ENCODE measurements at places on chromosomes 6 and 20. TPM values are rescaled to one million over a fixed set of nuclear protein-coding genes. Genes with fewer than 3 reads are reported as not detected.

GRCh38 chr6:127464881-127465459 is 5.8 kb upstream of the KIAA0408 start:
- peak; percentile 44 for DNase-seq

- no peak for DNase-seq
These were observed 258.4 kb downstream of the RNGTT start for GRCh38 chr6:88704980-88705379.

THEMIS gene
- not detected for total RNA-seq

GRCh38 chr6:45759472-45759810 is 256.2 kb downstream of the CLIC5 start:
- DNase-seq: no peak

DNA sequence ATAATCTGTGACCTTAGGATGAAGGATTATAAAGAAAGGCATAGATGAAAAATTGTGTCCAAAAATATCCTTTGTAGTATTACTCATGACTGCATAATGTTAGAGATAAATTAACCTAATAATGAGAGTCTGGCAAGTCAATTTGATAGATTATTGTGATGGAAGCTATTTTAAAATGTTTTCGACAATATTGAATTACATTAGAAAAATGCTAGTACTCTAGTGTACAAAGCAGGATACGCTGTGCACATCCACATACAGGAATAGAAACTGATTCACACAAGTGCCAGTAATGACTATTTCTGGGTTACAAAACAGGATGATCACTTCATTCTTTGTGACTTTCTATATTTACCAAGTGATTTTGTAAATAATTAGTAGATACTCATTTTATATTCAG is 3.3 kb downstream of the SLC17A2 start:
- no peak for DNase-seq

ZNF391 gene
- 4.0 TPM for total RNA-seq

GRCh38 chr6:138001750-138002349 is 105.4 kb downstream of the PERP start:
- DNase-seq: peak; percentile 61

OPRM1 gene
- not detected for total RNA-seq

- DNase-seq: no peak
These were observed 54.5 kb downstream of the KIF16B start for GRCh38 chr20:16518784-16519084.

GRCh38 chr20:32959351-32960221 is 44.6 kb downstream of the SUN5 start:
- no peak for DNase-seq

GRCh38 chr6:81614292-81614691 is 138.2 kb downstream of the TENT5A start:
- DNase-seq: no peak

DNA sequence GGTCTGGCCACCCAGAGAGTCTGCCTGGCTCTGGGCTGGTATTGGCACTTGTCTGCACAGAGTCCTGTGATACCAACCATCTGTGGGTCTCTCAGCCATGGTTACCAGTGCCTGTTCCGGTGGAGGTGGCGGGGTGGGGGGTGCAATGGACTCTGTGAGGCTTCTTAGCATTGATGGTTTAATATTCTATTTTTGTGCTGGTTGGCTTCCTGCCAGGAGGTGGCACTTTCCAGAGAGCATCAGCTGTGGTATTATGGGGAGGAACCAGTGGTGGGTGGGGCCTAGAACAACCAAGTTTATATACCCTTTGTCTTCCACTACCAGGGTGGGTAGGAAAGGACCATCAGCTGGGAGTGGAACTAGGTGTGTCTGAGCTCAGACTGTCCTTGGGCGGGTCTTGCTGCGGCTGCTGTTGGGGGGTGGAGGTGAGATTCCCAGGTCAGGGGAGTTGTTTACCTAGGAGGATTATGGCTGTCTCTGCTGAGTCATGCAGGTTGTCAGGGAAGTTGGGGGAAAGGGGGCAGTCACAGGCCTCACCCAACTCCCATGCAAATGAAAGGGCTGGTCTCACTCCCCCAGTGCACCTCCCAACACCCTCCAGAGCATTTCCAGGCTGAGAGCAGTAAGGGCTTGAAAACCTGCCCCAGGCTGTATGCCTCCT is 117.5 kb downstream of the FLRT3 start:
- peak; percentile 95 for DNase-seq

GRCh38 chr6:149229096-149229495 is 88.4 kb upstream of the TAB2 start:
- DNase-seq: no peak

DNA sequence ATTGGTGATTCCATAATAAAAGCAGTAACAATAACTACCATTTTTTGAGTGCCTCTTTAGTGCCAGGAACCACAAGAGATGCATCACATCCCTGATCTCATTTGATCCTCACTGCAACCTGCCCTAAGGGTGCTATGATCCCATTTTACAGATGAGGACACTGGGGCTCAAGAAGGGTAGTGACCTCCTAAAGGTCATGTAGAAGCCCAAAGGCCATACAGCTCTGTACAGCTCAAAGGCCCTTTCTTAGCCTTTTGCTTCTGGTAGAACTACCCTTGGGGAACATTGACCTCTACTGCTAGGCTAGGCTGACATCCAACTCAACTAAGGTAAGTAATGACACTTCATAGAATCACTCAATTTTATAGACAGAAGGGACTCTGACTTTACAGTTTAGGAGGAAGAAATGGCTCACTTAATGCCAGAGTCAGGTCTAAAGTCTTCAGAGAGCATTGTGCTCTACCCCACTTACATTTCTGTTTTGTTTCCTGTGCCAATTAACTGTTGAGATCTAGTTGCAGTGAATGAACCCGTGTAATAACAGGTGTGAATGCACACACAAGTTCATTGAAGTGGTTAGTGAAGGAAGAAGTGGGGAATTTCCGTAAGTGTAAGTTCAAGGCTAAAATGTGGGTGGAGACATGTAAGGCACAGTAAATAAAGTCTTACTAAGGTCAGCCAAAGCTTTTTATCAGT is 10.7 kb downstream of the SLC9A8 start:
- DNase-seq: no peak

DNA sequence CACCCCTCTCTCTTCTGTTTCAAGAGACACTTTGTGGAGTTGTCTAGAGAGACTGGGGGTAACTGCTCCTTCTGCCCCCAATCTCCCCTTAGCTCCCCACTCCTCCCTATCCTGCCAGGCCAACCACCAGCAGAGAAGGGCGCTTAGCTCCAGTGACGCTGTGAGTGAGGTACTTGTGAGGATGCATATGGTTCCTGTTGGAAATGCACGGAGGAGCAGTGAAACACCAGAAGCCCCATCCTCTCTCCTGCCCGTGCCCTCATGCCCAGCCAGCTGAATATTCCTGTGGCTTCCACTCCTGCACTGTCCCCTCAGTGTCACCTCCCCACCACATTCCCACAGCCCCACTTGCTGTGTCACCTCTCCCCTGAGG is 11.9 kb downstream of the NT5E start:
- no peak for DNase-seq

DNA sequence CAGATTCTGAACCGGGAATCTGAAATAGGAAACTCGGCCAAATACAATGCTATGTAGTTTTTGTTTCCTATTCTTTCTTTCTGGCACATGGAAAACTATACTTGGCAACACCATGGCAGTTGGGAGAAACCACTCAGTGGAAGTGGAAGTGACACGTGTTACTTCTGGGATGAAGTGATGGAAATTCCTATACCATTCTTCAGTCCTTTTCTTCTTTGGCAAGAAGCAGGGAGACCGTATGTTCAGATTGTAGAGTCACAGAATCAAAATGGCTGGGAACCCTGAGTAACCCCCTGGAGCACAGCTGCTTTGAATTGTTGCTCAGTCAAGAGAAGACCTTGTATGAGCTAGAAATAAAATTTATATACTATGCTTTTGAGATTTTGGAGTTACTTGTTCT is 18.8 kb upstream of the TINAG start:
- DNase-seq: no peak

DNA sequence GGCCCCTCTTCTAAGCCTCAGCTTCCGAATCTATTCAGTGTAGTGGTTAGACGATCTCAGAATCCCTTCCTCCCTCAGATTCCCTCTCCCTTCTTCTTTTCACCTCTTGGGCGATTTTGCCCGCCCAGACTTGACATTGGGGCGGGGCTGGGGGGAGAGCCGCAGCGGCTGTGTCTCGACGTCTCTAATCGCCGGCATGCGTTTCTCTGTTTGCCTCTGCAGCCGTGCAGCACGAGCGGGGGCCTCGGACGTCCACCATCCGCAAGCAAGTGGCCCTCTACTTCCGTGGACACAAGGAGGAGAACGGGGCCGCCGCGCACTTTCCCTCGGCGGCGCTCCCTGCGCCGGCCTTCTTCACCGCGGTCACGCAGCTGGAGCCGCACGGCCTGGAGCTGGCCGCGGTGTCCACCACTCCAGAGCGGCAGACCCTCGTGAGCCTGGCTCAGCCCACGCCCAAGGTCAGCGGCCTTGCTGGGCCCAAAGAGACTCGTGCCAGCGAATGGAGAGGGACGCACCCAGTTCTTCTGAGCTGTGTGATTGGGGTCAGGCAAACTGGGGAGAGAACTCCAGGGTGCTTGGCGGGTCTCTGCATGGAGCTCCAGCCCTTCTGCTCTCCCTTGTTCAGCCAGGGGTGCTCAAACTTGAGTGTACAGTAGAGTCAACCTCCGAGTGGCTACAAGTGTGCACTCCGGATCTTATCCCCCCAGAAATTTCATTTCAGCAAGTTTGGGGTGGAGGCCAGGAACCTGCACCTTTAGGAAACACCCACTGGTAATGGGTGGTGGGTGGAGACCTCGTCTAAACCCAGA is 10.7 kb downstream of the NR2E1 start:
- DNase-seq: no peak

DNA sequence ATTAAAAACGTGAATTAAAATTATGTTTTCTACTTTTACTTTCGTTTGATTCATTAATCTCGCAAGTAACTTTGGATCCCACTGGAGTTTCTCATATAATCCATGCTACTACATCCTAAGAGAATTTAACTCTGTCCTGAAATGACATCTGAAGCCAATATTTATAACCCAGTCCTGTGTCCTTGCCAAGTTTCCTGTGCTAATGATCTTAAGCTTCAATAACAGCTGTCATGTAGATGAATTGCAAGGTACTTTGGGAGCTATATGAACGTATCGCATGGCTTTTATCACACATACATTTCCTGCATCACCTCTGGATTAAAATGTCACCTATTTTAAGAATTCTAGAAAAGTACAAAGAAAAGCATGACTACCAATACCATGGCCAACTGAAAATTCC is 833.8 kb upstream of the CITED2 start:
- DNase-seq: no peak

DNA sequence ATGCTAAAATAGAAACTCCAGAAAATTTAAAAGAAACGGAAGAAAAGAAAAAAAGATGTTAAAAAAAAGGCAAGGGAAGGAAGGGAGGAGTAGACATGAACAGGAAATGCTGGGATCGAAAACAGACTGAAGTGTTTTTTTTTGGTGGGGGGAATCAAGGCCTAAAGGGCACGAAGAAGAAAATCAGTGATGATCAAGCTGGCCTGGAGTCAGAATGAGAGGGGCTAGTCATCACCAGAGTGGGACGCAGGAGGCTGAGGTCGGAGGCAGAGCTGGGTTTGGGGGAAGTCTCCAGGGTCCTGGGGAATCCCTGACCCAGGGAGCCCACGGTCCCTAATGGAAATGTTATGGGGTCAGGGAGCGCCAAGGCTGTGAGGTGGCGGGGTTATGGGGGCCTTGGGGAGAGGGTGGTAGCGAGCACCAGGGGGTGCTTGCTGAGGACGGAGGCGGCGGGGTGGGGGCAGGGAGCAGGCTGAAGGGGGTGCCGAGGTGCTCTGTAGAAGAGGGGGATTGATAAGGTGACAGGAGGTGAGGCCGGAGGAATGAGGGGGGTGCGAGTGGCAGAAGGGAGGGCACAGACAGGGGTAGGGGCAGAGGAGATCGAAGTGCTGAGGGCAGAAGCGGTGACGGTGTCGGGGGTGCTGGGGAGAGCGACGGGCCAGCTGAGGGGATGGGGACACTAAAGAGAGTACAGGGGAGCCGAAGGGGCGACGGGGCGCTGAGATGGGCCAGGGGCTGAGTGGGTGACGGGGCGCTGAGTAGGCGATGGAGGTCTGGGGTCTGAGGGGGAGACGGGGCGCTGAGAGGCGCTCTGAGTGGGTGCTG is 684 bp downstream of the ZNFX1 start:
- DNase-seq: no peak

DDX43 gene
- 3.5 TPM for total RNA-seq

PMEPA1 gene
- 97.6 TPM for total RNA-seq

- DNase-seq: no peak
These were observed 463.4 kb downstream of the MAFB start for GRCh38 chr20:40225596-40225995.

DNA sequence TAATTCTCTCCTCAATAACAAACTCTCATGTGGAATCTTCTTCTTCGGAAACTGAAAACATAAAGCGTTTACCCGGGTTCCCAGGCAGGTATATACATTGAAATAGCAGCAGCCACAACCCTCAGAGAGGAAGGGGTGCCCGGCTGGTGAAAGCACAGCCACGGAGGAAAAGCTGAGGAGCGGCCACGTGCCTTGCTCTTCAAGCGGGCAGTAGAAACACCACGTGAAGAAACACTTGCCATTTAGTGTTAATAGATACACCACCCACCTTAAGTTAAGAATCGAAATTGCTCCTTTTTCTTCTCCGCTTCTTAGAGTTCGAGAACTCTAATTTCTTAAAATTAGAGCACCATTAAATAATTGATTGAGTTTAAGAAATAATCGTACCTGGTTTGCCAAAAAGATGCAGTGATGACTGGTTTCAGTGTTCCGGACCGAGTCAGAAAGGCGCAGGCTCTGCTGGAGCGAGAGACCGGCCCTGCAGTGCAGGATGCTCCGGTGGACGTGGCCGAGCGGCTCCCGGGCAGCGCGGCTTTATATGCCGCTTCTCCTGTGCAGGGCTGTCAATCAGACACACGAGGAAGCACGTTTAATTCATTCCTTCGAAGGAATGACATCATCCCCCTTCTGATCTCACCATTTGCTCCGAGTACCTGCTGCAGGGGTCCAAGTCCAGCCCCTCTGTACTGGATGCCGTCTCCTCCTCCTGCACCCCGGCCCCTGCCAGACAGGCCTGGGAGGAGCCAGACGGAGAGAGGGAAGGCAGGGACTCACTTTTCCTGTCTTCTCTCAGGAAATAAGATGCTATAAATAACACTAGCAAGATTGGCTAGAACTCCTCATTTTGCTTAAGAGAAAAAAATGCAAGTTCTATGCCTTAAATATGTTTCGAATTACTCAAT is at the start of gene THBS2:
TSS of gene THBS2 (minus strand) at position 510 of the 902 bp plus-strand sequence. CDS start 3,062 bp downstream, outside the sequence.
- DNase-seq: no peak

SLC12A5 gene
- 7.9 TPM for total RNA-seq

DNA sequence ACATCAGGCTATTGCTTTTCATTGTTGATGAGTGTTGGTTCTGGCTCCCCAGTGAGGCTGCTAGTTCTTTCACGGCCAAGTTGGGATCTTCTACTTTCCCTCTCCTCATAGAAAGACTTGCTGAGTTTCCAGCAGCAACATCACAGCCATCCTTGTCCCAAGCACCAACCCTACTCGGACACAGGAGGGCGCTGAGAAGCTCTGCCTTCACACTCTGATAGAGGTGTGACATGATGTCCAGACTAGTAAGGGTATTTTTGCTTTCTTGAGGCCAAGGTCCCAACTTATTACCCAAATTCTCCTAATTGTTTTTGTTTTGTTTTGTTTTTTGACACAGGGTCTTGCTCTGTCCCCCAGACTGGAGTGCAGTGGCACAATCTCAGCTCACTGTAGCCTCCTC is 3.0 kb upstream of the GCM1 start:
- no peak for DNase-seq

MCHR2 gene
- total RNA-seq: not detected

PPIL6 gene
- total RNA-seq: 3.5 TPM
